Activated CD8-positive, alpha-beta memory T cell treated with anti-CD3 and anti-CD28 coated beads for 24 hours (primary cell): ENCODE measurements at places on chromosomes 12 and 14.

GRCh38 chr14:85482552-85482951 is 47.4 kb upstream of the FLRT2 start:
- no peak for DNase-seq

GRCh38 chr12:122870867-122871664 is 24.9 kb downstream of the VPS37B start:
- no peak for DNase-seq

DNA sequence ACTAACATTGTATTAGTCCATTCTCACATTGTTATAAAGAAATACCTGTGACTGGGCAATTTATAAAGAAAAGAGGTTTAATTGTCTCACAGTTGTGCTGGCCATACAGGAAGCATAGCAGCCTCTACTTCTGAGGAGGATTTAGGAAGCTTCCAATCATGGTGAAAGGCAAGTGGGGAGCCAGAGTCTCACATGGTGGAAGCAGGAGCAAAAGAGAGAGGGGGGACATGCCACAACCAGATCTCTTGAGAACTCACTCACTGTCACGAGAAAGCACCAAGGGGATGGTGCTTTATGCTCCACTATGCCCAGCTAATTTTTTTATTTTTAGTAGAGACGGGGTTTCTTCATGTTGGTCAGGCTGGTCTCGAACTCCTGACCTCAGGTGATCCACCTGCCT is 13.3 kb downstream of the OS9 start:
- no peak for DNase-seq

- DNase-seq = no peak
Measured at GRCh38 chr12:110282300-110282860, 1.3 kb downstream of the ATP2A2 start.

GRCh38 chr14:56494167-56494566 is 85.4 kb upstream of the TMEM260 start:
- DNase-seq = no peak

DNA sequence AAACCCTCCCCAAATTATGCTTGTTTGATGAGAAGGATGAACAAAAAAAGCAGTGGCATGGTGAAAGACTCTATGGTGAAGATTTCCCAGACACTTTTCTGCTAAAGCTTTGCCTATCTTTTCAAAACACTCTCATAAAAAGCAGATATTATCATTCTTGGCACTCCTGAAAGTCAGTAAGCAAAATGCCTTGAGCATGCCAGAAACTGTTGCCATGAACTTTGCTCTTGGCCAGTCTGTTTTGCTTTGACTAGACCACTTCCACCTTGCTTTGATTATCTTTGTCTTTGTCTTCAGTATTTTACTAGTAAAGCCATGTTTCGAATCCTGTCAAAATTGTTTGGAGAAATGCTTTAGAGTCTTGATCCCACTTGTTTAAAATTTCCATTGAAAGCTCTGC is 110.4 kb downstream of the CNTN1 start:
- DNase-seq = no peak

DNA sequence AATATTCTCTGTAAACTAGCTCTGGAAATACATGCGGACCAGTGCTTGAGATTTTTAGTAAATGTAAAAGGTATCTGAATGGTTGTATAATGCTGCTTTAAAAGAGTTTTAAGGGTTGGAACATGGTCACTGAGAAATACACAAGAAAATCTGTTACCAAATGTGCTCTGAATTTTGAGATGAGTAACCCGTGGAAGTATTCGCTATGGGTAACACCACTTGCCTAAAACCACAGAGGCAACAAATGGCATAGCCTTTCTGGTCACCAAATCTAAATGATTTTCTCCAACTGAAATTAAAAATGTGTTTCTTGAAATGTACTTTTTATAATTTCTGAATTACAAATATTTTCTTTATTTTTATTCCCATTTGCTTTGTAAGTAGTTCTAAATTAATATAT is 745.7 kb downstream of the DIO2 start:
- no peak for DNase-seq

DNA sequence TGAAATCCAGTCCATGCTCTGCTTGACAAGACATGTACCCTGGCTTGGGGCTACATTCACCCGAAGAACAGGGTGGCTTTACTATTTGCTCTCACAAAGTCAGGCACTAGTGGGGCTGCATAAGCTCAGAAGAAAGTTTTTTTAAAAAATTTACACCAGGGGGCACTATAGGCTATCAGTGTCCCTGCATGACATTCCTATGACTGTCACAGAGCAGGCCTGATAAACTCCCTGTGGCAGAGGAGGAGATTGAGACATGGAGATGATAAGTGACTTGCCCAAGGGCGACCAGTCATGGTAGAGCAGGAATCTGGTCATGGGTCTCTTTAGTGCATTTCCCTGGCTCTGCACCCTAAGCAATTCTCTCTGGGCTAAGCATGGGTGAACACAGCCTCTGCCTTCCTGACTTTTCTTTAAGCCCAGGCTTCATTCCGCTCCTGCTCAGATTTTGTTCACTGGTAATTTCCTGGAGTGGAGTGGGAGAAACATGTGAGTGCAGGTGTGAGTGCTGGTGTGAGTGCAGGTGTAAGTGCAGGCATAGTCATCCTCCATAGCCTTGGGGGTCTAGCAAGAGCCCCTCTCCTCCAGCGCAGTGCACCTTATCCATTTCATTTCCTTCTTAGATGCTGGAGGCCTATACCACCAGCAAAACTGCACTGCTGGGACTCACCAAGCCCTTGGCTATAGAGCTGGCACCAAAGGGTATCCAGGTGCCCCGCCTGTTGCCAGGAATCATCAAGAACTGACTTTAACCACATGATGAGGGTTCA is 91.6 kb downstream of the DHRS2 start:
- no peak for DNase-seq

- DNase-seq = no peak
Measured at GRCh38 chr12:47753021-47754001, 5.4 kb downstream of the RAPGEF3 start.

DNA sequence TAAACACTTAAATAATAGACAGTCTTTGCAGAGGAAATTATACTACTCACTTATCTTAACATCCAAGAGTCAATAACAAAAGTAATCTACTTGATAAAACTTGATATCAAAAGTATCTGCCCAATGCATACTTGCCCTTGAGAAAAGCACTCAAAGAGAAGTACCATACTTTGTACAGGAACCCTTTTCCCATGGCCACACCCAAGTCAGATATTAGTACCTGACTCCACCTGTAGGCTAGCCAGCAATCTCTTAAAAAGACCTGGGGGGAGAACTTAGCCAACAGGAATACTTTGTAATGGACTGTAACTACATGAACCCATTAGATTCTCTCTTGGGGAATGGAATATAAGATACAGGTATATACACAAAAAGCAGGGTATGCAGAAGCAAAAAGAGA is 99.6 kb upstream of the HECTD1 start:
- no peak for DNase-seq

DNA sequence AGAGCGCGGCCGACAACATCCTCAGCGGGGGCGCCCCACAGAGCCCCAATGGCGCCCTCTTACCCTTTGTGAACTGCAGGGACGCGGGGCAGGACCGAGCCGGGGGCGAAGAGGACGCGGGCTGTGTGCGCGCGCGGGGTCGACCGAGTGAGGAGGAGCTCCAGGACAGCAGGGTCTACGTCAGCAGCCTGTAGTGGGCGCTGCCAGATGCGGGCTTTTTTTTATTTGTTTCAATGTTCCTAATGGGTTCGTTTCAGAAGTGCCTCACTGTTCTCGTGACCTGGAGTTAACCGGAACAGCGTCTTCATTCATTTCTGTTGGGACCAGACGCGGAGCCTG is 103.8 kb upstream of the FKBP4 start:
- peak; percentile 80 for DNase-seq

DNA sequence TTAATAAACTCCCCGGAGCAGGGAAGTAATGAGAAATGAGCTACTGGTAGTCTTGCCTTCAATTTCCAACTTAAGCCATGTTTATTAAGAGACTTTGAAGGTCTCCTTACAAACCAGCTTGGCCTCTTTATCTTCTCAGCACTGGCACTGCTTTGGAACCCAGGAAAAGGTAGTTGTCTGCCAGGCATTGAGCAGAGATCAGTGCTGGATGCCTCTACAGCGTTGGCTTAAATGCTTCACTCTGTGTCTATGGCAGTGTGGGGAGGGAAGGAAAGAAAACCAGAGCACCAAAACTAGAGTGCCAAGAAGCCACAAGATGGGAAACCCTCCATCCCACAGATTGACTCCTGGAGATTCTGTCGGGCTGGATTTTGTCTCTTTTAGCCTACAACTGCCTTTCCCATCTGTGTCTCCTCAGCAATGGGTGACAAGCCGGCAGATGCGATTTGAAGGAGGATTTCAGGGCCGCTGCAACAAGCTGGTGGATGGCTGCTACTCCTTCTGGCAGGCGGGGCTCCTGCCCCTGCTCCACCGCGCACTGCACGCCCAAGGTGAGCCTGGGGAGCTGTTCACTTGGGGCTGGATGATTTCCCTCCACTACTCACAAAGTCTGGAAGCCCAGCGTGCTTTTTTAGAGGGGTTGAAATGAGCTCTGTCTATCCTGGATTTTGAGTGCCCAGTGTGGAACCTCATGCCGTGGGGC is 57.3 kb downstream of the FNTB start:
- no peak for DNase-seq

DNA sequence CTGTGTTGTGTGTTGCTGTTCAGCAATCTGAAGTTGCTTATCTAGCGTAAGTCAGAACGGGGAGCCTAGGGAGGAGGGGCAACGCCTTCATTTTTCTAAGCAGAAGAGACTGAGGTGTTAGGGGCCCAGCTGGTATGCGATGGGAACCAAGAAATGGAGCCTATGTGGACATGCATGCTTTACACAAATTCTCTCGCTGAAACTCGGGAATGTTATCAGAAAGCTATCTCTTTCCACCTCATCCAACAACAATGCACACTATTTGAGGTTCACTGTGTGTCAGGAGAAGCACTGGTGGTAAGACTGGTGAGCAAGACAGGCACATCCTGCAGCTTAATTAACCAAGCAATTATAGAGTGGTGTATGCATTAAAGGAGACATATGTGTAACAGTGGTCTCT is 89.7 kb downstream of the NRXN3 start:
- DNase-seq = no peak

DNA sequence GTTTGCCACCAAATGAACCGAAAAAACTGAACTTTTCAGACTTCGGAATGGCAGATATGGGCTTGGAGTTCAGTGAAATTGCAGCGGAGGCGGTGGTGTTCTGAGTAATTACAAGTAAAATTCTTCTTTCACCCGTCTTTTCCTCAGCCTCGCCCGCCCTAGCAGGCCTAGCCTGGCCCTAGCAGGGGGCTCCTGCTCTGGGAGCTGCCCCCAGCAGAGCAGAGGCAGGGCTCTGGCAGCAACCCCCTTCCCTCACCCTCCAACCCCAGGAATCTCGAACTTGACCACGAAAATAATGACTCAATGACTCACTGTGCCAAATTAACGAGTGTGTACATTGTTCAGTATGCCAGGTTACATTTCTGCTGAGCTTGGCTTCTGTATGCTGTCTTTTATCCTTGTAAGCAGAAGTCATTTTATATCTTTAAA is 1.1 kb downstream of the PAPLN start:
- DNase-seq = no peak

GRCh38 chr12:117044790-117045159 is 54.4 kb downstream of the TESC start:
- no peak for DNase-seq

- no peak for DNase-seq
Measured at GRCh38 chr12:77163074-77164038, 98.0 kb upstream of the E2F7 start.

DNA sequence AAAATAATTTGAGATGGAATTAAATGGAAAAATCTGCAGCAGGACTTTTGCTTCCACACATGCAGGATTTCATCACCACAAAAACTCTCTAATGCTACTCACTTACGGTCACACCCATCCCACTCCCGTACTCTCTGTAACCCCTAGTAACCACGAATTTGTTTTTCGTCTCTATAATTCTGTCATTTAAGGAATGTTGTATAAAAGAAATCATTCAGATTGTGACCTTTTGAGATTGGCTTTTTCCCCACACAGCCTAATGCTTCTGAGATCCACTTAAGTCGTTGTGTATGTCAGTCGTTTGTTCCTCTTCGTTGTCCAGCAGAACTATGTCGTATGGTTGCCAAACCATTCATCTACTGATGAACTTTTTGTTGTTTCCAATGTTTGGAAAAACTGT is 19.8 kb upstream of the PZP start:
- no peak for DNase-seq

DNA sequence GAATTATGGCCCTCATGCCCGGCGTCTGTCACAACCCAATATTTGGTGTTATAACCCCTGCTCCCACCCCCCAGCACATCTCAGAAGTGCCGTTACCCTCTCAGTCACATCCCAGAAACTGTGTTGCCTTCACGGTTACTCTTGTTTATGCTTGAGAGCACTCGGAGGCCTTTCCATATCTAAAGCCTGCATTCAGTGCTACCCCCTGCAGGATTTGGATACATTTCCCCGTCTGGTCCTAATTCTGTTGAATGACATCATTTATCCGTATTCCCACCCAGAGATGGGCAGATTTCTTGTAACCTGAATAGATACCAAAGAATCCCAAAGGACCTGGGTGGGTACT is 19.1 kb upstream of the FOS start:
- no peak for DNase-seq

- no peak for DNase-seq
Measured at GRCh38 chr14:79101388-79101787, 931.2 kb downstream of the NRXN3 start.

- no peak for DNase-seq
Measured at GRCh38 chr12:96045566-96045965, 10.2 kb upstream of the LTA4H start.

- DNase-seq = no peak
Measured at GRCh38 chr14:74934041-74934440, 11.0 kb upstream of the RPS6KL1 start.

GRCh38 chr14:41549821-41550607 is 56.7 kb upstream of the LRFN5 start:
- no peak for DNase-seq

- DNase-seq = no peak
Measured at GRCh38 chr14:100118396-100119011, 40.9 kb downstream of the DEGS2 start.
